H1 (cell line): ENCODE measurements at places on chromosomes 4 and X.

DNA sequence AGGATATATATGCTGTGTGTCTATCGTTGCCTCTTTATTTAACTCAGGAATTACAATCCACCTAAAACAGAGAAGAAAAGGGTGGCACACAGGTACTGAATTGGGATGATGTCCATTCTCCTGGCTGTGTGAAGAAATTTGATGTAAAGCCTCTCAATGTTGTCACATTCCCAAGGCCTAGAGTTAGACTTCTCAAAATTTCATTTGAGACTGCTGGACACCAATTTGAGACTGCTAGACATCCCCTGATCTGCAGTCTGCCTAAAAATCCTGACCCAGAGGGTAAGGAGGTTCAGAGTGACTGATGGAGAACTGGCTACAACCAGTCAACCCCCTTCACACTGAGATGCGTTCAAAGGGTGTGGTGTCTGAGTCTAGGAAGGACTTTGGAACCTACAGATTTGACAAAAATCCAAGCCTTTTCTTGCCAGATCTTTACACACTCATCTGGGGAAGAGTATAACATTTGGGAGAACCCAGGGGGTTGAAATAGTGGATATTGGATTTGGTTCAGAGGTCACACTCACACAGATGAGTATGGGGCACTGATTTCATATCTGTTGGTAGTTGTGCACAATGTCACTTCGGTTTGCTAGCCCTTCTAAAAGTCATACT is 4.9 kb upstream of the PRDM8 start:
- DNase-seq: no peak

DNA sequence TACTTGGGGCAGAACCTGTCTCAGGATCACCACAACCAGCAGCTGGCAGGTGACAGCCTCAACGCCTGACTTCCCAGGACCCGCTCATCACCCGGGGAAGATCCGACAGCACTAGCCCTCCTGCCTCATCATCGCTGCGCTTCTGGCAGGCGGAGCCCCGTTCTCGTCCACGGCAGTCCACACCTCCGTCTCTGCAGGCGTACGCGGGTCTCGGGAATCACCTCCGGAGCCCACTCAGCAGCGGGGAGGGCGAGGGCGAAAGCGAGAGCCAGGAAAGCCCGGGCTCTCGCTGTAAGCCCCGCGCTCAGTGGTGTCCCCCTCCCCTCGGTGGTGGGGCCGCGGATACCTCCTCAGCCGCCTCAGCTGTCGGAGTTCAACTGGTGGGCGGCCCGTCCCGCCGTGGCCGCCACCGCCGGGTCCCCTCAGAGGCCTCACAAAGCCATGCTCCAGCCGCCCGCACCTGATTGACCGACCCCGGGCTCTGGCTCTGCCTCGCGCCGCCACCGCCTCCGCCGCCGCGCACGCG is 518 bp upstream of the CNKSR2 start:
- DNase-seq: no peak

DNA sequence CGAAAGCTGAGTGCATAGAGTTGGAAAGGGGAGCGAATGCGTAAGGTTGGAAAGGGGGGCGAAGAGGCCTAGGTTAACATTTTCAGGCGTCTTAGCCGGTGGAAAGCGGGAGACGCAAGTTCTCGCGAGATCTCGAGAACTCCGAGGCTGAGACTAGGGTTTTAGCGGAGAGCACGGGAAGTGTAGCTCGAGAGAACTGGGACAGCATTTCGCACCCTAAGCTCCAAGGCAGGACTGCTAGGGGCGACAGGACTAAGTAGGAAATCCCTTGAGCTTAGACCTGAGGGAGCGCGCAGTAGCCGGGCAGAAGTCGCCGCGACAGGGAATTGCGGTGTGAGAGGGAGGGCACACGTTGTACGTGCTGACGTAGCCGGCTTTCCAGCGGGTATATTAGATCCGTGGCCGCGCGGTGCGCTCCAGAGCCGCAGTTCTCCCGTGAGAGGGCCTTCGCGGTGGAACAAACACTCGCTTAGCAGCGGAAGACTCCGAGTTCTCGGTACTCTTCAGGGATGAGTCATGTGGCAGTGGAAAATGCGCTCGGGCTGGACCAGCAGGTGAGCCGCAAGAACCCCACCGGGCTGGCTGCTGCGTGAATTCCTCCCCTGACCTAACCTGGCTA is at the start of gene DDX3X:
DDX3X (plus strand) TSS at position 419 of the 619 bp plus-strand sequence; CDS start at position 510, 91 bp downstream.
- DNase-seq: peak; percentile 79

- DNase-seq: peak; percentile 42
Measured at GRCh38 chr4:8350841-8351461, 81.4 kb downstream of the HTRA3 start.

DNA sequence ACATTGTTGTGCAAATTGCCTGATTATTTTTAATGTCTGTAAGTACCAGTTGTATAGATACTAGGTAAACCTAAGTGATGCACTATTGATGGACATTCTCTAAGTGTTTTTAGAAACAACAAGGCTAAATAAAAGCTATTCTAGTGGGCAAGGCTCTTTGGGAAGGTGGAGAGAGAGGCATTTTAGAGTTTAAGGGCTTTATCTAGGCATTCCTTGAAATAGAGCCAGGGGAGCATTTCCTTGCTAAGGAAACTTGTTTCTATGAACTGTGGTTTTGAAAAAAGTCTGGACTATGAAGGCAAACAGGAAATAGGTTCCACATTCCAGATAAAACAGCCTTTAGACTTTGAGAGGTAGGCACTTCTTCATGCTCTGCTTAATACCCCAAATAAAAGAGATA is 23.8 kb downstream of the BMX start:
- DNase-seq: no peak

DNA sequence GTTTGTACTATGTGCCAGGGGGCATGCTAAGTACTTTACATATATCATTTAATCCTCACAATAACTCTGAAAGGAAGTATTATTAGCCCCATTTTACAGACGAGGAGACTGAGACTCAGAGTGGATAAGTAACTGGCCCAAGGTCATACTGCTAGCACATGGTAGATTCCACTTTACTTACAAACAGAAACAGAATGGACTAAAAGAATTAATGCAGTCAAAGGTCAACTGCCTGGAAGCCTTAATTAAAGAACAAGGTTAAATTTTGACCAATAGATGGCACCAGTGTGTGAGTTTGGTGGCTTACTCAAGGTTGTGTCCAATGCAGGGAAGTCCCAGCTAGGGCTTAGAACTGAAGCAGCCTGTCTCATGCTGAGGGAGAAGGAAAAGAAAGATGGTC is 4.7 kb downstream of the RIPPLY1 start:
- DNase-seq: no peak

DNA sequence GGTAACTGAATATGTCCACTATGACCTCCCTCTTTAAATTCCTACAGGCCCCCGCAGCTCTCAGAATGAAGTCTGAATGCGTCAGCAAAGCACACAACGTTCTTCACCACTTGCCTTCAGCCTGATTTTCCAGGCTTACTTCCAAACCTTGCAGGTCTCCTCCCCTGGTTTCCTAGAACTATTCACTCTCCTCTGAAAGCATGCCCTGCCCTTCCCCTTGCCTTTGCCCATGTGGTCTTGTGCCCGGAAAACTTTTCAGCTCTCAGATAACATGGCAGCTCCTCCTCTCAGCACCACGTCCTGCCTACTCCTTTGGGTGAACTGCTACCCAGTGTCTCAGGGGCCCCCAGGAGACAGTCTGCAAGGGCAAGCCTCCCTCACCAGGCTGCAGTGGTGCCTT is 268.5 kb upstream of the LDB2 start:
- DNase-seq: no peak

GRCh38 chr4:27692868-27693634 is 832.4 kb downstream of the STIM2 start:
- DNase-seq: no peak

GRCh38 chr4:105845559-105845958 is 49.7 kb upstream of the NPNT start:
- no peak for DNase-seq

DNA sequence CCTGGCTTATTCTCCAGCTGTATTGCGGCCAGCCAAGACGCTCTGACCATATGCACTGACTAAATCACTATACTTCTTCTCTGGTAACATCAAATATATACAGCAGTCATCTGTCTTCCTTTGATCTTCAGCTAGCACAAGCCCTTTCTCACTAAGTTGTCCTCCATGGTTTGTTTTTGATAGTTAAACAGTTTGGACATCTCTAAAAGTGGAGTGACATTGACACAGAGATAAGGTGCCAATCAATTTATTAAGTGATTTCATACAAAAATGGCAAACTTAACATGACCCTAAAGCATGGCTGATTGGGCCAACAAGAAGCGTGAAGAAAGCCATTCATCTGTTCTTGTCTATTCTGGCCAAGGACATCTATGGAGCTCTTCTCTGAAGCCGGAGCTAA is 334.9 kb downstream of the NKX6-1 start:
- DNase-seq: no peak

DNA sequence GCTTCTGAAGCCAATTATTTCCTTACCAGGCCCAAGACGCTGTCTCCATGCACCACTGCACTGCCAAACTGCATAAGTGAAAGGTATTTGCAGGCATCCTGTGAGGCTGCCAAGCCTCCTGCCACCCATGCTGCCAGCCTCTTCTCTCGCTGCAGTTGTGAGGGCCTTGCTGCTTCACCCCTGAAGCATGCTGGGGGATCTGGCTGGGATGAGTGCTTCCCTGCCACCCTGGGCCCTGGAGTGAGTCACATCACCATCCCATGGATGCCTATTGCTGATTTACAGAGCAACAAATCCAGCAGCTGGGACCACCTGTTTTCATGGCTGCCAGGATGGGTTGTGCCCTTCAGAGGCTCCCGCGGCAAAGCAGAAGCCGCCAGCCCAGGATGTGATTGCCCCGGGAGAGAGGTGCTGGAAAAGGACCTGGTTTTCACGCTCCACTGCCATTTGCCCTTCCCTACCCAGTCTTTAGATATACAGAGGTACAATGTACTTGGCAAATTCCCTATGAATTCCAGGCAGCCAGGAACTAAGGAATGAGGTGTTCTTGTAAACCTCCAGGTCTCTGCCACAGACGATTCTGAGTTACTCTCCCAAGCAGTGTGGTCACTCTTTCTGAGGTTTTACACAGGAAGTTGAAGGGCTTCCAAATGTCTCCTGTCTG is 41.5 kb upstream of the PTCHD1 start:
- DNase-seq: no peak

- DNase-seq: no peak
Measured at GRCh38 chr4:8838961-8839431, 32.6 kb downstream of the HMX1 start.

- no peak for DNase-seq
Measured at GRCh38 chrX:108601276-108601675, 135.1 kb downstream of the IRS4 start.

- no peak for DNase-seq
Measured at GRCh38 chr4:169068423-169068822, 58.4 kb upstream of the CBR4 start.

DNA sequence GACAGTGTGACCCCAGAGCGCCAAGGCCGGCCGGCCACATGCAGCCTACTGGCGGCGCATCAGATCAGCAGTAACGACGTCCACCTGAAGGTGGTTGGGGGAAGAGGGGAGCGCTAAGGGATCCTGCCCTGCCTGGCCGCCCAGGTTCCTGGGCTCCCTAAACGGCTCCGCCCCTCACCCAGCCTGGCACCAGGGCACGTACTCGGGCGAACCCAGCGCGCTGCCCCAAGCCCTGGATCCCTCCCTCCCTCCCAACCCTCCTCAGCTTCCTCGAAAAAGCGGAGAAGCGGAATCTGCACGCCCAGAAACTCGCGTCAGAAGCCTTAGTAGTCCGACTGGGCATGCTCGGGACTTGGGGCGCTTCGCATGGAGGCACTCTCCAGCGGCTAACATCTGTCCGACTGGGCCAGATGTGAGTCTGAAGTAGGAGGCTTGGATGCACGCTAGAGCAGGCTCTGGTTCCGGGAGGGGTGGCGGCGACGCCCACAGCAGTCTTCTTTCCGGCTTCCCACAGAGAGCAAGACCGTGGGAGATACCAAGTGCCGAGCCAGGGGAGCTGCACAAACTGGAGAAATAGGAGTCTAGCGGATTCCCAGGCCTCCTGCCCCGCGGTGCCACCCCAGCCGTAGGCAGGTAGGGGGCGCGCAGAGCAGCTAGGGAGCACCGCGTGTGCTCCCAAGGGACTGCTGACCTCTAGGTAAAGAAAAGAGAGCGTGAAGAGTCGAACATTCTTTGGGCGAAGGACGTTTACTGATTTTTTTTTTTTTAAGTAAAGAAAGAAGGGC is 114.3 kb upstream of the TEX13C start:
- DNase-seq: no peak

GRCh38 chrX:32139476-32139875 is 1067.6 kb upstream of the FTHL17 start:
- no peak for DNase-seq
